Posterior vena cava (tissue), 2 donors: ENCODE measurements at places on chromosomes 5 and 9.

DNA sequence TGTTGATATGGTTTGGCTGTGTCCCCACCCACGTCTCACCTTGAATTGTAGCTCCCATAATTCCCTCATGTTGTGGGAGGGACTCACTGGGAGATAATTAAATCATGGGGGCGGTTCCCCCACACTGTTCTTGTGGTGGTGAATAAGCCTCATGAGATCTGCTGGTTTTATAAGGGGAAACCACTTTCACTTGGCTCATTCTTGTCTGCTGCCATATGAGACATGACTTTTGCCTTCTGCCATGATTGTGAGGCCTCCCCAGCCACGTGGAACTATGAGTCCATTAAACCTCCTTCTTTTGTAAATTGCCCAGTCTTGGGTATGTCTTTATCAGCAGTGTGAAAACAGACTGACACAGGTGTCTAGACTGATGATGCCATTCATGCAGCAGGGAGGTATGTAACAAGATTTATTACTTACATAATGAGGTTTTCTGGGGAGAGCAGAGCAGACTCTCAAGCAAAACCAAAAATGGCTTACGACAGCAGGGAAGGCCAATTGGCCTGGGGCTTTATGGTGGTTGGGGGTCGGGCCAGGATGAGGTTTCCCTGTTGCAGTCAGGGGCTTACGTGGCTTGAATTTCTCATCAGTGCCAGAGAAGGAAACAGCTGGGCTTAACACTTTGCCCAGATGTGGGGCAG, 9.5 kb upstream of the COMMD10 start:
- no peak for DNase-seq

GRCh38 chr9:93945400-93946337, 9.5 kb downstream of the BARX1 start:
- no peak for DNase-seq

DNA sequence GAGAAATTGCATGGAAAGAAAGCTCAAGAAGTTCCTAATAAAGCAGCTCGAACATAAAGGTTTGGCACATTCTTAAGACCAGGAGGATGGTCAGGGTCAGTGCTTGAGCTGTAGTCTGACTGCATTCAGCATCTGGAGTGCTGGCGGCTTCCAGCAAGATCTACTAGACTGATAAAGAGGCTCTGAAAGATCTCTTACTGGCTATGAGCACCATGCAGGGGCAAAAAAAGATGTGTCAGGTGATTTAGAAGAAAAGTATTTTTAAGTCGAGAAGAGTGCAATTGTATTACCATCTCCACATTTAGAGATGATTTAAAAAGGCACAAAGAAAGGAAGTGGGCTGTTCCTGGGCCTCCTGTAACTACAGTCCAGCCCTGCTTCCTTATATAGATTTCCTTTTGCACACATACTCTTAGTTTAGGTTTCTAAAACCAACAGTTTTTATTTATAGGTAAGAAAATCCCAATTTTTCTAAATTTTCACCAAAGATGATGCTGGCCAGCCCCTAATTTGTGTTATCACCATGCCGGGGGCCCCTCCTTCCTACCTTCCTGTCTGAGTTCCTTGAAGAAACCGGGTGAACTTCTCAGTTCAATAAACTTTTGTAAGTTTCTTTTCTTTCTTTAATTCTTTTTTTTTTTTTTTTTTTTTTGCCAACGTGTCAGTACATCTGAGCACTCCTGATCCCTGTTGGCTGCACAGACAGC, 65.9 kb upstream of the PLPP1 start:
- no peak for DNase-seq

- no peak for DNase-seq
These were observed 379.5 kb upstream of the GRAMD2B start for GRCh38 chr5:126043688-126044087.
